ENCODE measurements at places on chromosomes 5 and 9.

GRCh38 chr5:43078956-43079355, 38.8 kb upstream of the ANXA2R start:
- peak; percentile 81 for DNase-seq

DNA sequence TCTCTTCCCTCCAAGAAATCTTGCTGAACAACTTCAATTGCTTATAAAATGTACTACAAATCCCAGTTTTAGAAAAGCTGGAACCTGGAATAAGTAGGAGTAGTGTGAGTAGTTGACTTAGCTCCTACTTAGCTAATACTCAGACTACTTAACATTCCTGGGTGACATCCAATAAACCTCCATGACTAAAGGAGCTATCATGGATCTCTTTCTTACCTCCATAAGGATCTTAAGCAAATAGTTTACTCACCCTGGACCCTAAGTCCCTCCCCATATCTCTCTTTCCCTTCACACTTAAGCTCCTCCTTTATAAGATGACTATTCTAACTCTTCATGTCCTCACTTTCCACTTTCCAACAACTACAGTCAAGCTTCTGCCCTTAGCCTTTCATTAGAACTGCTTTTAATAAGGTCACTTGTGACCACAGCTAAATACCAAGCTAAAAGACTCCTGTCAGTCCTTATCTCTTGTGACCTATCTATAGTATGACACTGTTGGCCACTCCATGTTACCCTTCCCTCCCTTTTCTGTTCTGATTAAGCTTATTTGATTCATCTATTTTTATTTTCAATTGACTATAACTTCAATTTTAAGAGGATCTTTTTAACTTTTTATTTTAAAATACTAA, 194.9 kb downstream of the RFX3 start:
- DNase-seq: peak; percentile 67

DNA sequence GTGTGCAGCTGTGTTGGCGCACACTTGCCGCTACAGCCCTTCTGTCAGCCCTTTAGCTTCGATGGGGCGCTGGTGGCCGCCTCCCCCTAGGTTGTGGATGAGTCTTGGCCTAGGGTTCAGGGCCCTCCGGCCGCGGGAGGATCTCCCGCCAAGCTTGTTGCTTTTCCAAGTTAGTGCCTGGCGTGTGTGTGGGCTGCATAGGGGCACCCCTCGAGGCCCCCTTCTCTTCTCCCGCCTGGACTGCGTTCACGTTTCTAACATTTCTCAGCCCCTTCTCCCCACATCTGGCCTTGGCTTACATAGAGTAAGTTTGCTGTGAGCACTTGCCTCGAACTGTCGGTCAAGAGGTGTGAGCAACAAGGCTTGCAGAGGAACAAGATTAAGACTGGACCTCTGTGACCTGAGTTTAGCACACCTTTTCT, 413 bp upstream of the OXCT1 start:
- DNase-seq: no peak

DNA sequence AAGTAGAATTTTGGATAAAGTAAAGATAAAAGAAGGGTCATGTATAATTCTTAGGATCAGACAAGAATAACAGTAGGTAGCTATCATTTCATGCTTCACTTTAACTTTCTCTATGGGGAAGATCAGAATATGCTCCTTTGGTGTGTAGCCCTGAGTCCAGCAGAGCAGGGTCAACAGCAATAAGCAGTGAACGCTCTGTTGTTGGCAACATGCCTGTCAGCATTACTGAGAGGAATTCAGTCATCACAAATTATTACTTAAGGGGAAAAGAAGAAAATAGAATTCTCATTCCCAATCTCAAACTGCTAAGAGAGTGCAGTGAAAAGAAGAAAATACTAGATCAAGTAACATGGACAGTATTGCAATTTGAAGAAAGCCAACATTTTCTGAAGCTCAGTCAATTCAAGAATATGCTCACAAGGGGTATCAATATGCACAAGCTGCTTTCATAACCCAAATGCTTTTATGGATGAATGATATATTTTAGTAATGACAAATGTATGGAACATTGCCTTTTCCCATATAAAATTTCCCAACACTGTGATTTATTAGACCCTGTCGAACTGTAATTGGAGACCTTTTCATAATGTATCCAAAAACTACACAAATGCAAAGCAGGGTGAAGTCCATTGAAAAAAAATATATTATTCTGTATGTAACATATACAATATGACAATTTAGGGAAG, 1359.4 kb downstream of the EFNA5 start:
- DNase-seq: peak; percentile 13

DNA sequence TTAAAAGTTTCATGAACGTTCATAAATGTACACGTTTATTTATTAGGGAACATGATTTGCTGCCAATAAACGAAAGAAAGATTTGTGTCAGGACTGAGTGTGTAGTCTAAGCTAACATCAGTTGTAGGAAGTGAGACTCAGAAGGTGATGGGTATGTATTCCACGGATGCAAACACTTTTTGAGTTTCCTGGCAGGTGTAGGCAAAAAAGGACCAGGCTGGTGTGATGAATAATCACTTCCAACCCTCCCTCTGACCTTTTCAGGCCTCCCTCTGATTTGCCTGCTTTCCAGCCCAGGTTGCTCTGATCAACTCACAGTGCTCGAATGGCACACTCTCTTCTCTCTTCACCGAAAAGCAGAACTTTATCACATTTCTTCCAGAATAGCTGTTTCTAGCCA, 51.8 kb downstream of the BASP1 start:
- no peak for DNase-seq

GRCh38 chr9:111661802-111662521, 557 bp downstream of the GNG10 start:
- peak; percentile 56 for DNase-seq

DNA sequence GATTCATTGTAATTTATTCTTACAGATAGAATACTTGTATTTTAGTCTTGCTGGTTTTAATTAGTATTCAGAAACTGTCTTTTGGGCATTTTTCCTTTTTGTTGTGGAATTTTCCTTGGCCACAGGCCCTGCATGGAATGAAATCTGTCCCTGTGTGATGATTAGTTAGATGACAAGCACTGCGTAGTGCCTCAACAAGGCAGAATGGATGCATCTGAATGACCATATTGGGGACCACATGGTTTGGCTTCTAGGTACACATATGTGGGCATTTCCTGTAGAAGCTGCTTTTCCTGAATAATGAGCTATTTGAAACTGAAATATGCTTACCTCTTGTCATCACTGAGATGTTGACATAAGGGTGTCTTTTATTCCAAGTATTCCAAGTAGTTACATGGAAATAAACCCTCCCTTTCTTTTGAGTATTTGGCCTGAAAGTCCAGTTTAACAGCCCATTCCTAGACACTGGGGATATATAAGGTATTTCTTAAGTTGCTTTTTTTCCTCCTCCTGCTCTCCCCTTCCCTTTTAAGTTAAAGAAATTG, 147.3 kb downstream of the YTHDC2 start:
- no peak for DNase-seq

GRCh38 chr5:125829349-125829748, 593.9 kb upstream of the GRAMD2B start:
- no peak for DNase-seq

DNA sequence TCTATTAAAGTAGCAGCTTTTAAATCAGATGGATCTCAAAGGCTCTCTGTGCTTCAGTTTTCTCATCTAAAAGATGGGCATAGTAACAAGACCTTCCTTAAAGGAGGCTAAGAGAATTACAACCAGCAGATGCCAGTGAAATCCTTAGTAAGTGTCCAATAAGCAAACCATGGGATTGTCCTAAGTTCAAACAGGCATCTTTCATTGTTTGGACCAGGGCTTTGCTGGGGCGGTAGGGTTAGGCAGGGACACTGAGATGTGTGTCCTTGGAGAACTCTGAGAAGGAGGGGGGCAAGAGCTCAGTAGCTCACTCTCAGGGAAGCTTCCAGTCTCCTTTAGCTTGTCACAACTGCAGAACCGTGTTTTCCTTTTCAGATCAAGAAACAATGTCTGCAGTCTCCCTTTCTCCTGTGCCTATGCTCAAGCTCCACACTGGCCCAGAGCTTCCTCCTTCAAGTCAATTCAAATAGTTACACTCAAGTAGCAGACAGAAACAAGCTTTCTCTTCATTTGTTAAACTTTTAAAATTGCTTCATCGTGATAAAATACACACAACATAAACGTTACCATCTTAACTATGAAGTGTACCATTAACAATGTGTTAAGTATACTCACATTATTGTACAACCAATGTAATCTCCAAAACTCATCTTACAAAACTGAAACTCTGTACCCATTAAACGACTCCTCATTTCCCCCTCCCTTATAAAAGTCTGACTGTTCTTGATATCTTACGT, 216.2 kb downstream of the PIK3R1 start:
- DNase-seq: no peak

DNA sequence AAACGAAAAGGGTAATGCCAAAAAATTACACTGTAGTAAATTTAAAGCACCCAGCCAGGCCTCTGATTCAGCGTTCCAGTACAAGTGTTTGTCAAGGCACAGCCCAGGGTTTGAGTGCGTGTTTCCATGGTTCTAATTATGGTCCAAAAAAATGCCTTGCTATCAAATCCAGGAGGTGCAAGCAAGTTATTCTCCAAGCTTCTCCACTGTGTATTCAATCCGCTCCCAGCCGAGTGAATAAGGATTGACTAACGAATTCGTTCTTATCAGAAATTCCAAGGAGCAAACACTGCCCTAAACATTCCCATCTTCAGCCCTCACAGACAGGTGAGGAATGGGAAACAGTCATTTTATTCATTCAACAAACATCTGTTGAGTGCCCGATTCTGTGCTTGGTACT, 103.3 kb upstream of the WWC1 start:
- no peak for DNase-seq

DNA sequence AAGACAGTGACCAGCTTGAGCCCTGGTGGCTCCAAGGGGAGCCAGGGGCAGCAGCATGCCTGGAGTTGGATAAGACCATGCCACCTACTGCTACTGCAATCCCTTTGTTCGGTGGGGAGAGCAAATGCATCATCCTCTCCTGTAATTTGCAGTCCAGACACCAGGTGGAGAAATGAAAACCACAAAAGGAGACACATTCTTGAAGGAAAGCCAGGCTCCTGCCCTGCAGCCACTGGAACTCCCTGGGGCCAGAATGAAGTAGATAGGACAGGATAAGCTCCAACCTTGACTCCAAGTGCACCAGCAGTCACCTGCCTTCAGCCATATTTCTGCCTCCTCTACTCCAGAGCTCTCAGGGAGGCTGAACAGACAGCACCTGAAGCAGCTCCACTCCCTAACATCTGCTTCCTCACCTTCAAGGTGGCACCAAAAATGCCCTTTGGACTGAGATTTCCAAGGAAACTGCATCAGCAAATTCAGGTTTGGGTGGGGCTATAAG, 65.1 kb upstream of the IQGAP2 start:
- peak; percentile 55 for DNase-seq

GRCh38 chr9:127184641-127185040, 62.2 kb upstream of the ANGPTL2 start:
- no peak for DNase-seq

- peak; percentile 62 for DNase-seq
Measured at GRCh38 chr9:2055203-2055658, 40.1 kb downstream of the SMARCA2 start.
